ENCODE measurements at places on chromosomes 16 and 17.

DNA sequence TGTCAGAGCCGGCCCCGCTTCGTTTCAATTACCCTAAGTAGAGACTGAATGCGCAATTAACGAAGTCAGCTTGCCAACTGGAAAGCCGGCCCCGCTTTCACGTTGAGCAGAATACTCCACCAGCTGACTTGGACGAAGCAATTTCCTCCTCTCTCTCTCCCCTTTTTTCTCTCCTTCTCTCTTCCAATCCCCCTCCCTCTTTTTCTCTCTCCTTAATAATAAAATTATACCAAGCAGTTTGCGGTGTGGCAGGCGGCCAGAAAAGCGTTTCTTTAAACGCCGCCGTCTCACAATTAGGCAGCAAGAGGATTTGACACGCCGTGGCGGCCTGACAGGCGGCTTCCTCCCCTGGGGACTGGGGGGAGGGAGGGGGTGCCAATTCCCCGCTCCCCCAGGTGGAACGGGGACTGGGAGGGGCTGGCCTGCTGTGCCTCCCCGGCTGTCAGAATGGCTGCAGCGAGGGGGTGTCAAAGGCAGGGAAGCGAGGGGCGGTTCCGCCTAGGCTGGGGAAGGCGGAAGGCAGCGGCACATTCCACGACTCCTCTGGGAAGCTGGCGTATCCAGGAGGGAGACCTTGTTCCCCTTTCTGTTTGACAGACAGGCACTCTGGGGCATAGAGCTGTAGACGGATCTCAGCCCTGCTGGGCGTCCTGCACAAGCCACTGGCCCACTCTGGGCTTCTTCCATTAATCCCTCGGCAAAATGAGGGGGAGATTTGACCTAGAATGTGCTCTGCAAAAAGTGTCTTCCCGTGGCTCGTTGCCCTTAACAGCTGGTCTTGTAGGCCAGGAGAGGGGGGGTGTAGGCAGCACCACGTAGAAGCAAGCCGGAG is 52.7 kb downstream of the SREBF1 start:
- DNase-seq, result no peak

DNA sequence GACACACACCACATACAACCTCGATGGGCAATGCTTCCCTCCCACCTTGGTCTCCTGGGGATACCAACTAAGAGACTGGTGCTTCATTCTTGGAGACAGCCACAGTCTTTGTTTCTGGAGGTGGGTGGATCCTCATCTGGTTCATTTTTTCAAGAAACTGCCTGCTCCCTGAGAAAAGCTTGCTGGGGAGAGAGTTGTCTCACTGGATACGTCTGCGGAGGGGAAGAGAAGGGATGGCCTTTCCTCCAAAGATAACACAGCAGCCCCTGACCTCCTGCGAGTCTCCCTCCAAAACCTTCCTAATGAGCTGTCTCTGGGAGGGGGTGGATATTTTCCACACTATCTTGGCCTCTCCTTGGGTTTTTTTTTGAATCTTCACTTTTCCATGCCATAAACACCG is 221.2 kb downstream of the SOX9 start:
- no peak for DNase-seq

DNA sequence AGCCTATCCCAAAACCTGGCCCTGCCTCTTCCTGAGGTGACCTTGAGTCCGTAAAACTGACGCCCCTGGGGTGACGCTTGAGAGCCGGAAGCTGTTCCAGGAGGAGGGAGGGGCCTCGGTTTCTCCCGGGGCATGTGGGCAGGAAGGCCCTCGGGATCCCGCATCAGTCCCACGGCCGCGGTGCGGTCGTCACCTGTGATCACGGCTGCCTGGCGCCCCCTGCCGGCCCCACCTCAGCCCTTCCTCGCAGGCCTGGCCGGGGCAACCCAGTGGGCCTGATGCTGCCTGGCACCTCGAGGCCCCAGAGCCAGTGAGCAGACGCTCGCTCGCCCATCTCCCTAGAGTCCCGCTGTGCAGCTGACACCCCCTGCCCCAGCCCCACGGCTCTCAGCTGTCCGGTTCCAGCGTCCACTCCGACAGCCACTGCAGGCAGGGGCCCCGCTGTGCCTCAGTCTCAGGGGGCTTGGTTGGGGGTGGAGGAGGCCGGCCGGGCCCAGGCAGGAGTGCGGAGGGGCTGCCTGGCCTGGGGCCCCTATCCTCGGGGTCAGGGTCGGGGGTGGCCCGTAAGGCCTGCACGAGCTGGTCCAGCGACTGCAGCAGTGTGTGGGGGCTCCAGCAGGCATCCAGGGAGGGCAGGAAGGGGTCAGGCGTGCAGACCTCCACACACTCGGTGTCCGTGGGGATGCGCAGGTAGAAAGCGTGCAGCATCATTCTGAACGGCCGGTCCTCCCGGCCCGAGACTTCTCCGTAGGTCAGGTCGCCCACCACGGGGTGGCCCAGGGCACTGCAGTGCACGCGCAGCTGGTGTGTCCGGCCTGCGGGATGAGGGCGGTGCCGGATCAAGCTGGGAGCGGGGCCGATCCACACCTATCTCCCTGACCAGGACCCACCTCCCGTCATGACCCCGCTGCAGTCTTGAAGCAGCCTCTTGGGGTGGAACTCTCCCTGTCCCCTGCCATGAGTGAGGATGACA is 2.3 kb downstream of the RPUSD1 start:
- DNase-seq, result peak; percentile 33

DNA sequence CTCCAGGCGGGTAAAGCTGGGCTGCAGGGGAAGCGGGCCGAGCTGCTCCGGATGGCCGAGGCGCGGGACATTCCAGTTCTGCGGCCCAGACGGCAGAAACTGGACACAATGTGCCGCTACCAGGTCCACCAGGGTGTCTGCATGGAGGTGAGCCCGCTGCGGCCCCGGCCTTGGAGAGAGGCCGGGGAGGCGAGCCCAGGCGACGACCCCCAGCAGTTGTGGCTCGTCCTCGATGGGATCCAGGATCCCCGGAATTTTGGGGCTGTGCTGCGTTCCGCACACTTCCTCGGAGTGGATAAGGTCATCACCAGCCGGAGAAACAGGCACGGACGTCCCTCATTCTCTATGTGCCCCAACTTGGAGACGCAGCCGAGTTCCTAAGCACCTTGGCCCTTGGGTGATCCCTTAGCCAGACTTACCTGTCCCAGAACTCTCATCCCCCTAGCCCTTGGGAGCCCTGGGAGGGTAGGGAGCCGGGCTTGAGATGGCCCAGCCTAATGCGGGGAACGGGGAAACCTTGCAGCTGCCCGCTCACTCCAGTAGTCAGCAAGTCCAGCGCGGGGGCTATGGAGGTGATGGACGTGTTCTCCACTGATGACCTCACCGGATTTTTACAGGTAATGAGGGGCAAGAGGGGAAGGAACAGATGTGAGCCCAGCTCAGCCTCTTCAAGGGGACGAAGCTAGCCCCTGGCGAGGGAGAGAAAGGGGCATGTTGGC is 806 bp downstream of the MRM1 start:
- DNase-seq, result no peak

DNA sequence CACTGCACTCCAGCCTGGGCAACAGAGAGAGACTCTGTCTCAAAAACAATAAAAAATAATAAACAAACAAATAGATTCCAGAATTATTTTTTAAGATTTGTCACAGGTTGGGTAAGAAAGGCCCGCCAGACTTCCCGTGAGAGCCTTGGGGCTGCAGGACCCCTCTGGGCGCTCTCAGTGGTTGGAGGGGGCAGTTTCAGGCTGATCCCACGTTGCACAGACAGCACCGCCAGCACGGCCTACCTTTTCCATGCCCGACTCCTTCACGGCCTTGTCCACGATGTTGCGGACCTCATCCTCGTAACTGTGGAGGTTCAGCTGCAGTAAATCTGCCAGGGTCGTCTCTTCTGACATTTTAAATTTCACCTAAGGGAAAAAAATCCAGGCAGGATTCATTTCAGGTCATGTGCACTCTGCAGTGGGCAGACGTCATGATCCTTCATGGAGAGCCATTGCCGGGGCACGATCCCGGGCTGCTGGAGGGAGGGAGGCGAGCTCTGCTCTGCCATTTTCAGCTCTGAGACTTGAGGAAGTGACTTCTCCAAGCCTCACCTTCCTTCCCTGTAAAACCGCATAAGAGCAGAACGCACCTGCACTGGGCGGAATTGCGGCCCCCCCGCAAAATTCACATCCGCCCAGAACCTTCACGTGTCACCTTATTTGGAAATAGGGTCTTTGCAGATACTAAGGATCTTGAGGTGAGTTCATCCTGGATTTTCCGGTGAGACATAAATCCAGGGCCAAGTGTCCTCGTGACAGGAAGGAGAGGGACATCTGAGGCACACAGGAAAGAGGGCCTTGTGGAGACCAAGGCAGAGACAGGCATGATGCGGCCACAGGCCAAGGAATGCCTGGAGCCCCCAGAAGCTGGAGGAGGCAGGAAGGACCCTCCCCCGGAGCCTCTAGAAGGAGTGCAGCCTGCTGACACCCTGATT is 66.8 kb downstream of the DNAH17 start:
- no peak for DNase-seq

GRCh38 chr17:74856112-74856511 is 3.6 kb downstream of the GRIN2C start:
- no peak for DNase-seq

GRCh38 chr16:28983644-28984043 is 1.2 kb upstream of the LAT start:
- DNase-seq, result no peak

DNA sequence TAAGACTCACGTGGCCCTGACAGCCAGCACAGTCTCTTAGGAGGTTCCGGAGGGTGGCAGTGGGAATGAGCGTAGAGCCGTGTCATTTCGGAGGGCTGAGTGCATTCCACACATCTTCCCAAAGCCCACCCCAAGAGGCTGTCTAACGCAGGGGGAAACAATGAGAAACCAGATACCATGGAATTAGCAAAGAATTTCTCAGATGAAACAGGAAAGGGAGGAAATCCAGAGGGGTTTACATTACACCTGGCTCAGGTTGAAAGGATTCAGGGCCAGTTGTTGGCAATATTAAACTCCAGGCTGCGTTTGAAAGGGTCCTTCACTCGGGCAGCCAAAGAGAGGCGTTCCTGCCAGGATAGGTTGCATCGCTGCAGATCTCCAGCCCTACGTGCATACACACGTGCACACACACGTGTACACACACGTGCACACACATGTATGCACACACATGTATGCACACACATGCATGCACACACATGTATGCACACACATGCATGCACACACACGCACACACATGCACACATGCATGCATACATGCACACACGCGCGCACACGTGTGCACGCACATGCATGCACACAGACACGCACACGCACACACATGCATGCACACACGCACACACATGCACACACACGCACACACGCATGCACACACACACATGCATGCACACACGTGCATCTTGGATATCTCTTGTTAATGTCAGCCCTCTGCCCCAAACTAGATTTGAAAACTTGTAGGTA is 12.2 kb downstream of the CBX4 start:
- DNase-seq, result no peak

DNA sequence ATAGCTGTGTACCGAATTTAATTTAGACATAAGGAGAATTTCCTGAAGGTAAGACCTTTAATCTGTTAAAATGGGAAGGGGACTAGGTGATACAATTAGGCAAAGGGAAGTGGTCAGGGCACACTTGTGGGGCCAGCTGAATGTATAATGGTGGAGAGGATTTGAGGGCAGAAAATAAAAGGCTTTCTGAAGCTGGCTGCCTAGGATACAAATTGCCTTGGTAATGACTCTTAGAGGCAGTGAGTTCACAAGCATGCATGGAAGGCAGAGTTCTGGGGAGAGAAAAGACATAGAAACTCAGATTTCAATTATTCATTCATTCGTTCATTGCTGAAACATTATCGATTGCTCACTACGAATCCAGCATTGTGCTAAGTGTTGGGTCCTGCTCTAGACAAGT is 12.4 kb upstream of the NFAT5 start:
- no peak for DNase-seq

- DNase-seq, result no peak
These were observed 456.2 kb upstream of the SALL1 start for GRCh38 chr16:51607201-51607651.

GRCh38 chr17:73983621-73984400 is 219.7 kb upstream of the RPL38 start:
- no peak for DNase-seq

- DNase-seq, result no peak
These were observed 502.8 kb upstream of the GOT2 start for GRCh38 chr16:59236804-59237458.

Data from activated naive CD4-positive, alpha-beta T cell (primary cell).